Naive thymus-derived CD4-positive, alpha-beta T cell (primary cell): ENCODE measurements at places on chromosomes 2 and 18. TPM values are rescaled to one million over a fixed set of nuclear protein-coding genes. Genes with fewer than 3 reads are reported as not detected.

The SPC25 gene
- total RNA-seq: not detected

The ACVR1 gene
- 41.6 and 42.0 TPM in 2 replicates for total RNA-seq

The GCKR gene
- total RNA-seq: not detected

The CUL3 gene
- 70.5 TPM for total RNA-seq

The MCFD2 gene
- total RNA-seq: 47.6 TPM

The KCNG2 gene
- total RNA-seq: not detected

The CXCR4 gene
- total RNA-seq: 243 TPM

The MBD5 gene
- total RNA-seq: 54.6 TPM

The GLS gene
- 189 TPM for total RNA-seq

The ST8SIA3 gene
- total RNA-seq: not detected

The LOXHD1 gene
- not detected for total RNA-seq

The ALPI gene
- not detected in 2 replicates for total RNA-seq

The ABHD1 gene
- 0.53 and 0.64 TPM in 2 replicates for total RNA-seq

The ORC2 gene
- 56.1 and 56.2 TPM in 2 replicates for total RNA-seq

The MATN3 gene
- not detected in 2 replicates for total RNA-seq

The MGAT4A gene
- total RNA-seq: 308 TPM

The CYTIP gene
- total RNA-seq: 405 TPM

The PPP1R7 gene
- total RNA-seq: 52.0 TPM

The STEAP3 gene
- total RNA-seq: 0.10 TPM in 2 replicates

The MC2R gene
- total RNA-seq: not detected

The CHAC2 gene
- total RNA-seq: 2.5 TPM

The ATOH8 gene
- 0.42 TPM for total RNA-seq

The LYG1 gene
- 3.0 TPM for total RNA-seq

The HOXD11 gene
- not detected in 2 replicates for total RNA-seq

The APCDD1 gene
- 0.16 TPM for total RNA-seq

The USP37 gene
- 28.1 TPM for total RNA-seq

The MRPL30 gene
- total RNA-seq: 26.0 TPM

The CTAGE1 gene
- not detected in 2 replicates for total RNA-seq

The ARPC2 gene
- total RNA-seq: 330 TPM

The CD8B2 gene
- total RNA-seq: not detected

The LANCL1 gene
- 23.0 TPM for total RNA-seq

The GKN1 gene
- not detected for total RNA-seq

The ARHGAP28 gene
- not detected in 2 replicates for total RNA-seq

The ATP6V1C2 gene
- not detected for total RNA-seq

The SNORC gene
- total RNA-seq: 1.2 TPM

The SIGLEC15 gene
- not detected for total RNA-seq

The IL1R2 gene
- total RNA-seq: 1.3 and 1.9 TPM in 2 replicates

The CYP26B1 gene
- not detected for total RNA-seq

The TUBA4B gene
- not detected for total RNA-seq

The CHRND gene
- not detected for total RNA-seq
